ENCODE measurements at places on chromosomes 11 and 22. TPM values are rescaled to one million over a fixed set of nuclear protein-coding genes. Genes with fewer than 3 reads are reported as not detected.

GRCh38 chr11:111349191-111349695 is 29.8 kb downstream of the POU2AF1 start:
- no peak overlapping the region for H3K27ac ChIP-seq
- no peaks in the 10 kb centered on the region for H3K27me3 ChIP-seq
- H3K4me1 ChIP-seq = peaks cover 5% of the 10 kb centered on the region
- H3K36me3 ChIP-seq = peaks cover 19% of the 10 kb centered on the region
- H3K4me3 ChIP-seq = no peak overlapping the region
- no peak for DNase-seq

Gene OR8A1
- total RNA-seq = not detected

Gene LMF2
- total RNA-seq = 54.7 TPM

- H3K27ac ChIP-seq = no peak overlapping the region
- no peak overlapping the region for H3K4me3 ChIP-seq
- peaks cover 7% of the 10 kb centered on the region for H3K36me3 ChIP-seq
Measured at GRCh38 chr22:31199187-31199586, 12.9 kb upstream of the LIMK2 start.

- H3K27ac ChIP-seq = no peak overlapping the region
- peaks cover 18% of the 10 kb centered on the region for H3K4me1 ChIP-seq
- DNase-seq = no peak
- H3K27me3 ChIP-seq = no peaks in the 10 kb centered on the region
- no peak overlapping the region for H3K4me3 ChIP-seq
- no peaks in the 10 kb centered on the region for H3K36me3 ChIP-seq
Measured at GRCh38 chr11:96265220-96265737, 77.7 kb downstream of the MAML2 start.

DNA sequence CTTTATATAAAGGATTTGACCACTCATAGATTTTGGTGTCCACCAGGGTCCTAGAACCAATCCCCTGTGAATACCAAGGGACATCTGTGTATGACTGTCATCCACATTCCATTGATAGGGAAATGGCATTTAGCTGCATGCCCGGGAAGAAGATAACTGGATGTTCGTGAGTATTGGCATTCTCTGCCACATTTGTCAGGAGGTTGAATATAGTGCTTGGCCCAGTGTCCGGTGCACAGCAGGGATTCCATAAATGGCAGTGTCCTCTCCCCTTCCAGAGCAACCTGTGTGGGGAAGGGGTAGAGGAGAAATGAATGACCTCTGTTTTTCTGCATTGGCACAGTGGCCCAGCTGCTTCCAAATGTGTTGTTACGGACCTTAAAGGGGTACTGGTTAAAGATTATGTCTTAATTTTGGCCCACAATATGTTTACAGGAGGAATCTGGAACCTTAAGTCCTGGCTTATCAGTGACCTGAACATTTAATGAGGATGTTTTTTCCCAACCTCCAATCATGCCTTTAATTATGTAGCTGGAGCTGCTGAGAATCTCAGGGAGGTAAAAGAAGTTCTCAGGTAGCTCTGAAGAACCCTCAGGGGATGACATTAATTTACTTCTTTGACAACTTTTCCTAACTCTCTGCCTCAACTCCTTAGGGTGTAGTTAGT is 33.6 kb upstream of the OR4B1 start:
- no peak for DNase-seq
- no peaks in the 10 kb centered on the region for H3K27me3 ChIP-seq
- H3K36me3 ChIP-seq = no peaks in the 10 kb centered on the region

Gene PANX3
- total RNA-seq = not detected

Gene SERPING1
- 1.4 TPM for total RNA-seq

Measured in GM12878 (cell line).